ENCODE measurements at places on chromosomes 12 and 14.

GRCh38 chr14:29016050-29016900, 249.7 kb downstream of the FOXG1 start:
- no peak for DNase-seq

DNA sequence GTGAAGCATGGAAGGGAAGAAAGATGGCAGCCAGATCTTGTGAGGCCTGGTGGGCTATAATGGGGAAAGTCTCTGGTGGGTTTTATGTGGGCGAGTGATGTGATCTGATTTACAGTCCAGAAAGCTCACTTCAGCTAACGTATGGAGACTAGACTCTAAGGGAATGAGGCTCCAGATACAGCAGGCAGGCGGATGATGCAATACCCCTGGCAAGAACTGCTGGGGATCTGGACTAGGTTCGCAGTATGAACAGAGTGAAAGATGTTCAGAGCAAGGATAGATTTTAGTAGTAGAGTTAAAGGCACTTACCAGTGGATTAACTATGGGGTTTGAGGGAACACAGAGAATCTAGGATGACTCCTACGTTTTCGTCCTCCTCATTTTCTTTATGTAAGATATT, 253.1 kb downstream of the ANO2 start:
- no peak for DNase-seq

DNA sequence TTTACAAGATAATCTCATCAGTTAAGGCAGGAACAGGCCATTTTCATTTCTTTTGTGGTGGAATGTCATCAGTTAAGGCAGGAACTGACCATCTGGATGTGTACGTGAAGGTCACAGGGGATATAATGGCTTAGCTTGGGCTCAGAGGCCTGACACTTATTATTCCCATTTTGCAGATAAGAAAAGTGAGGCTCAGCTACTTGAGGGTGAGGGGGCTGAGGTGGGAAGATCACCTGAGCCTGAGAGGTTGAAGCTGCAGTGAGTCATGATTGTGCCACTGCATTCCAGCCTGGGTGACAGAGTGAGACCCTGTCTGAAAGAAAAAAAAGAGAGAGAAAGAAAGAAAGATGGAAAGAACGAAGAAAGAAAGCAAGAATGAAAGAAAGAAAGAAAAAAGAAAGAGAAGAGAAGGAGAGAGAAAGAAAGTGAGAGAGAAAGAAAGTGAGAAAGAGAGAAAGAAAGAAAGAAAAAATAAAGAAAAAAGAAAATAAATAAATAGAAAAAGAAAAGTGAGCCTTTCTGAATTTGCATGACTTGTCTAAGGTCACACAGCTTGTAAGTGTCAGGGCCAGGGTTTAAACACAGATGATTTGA, 142.0 kb downstream of the TMEM30B start:
- no peak for DNase-seq

DNA sequence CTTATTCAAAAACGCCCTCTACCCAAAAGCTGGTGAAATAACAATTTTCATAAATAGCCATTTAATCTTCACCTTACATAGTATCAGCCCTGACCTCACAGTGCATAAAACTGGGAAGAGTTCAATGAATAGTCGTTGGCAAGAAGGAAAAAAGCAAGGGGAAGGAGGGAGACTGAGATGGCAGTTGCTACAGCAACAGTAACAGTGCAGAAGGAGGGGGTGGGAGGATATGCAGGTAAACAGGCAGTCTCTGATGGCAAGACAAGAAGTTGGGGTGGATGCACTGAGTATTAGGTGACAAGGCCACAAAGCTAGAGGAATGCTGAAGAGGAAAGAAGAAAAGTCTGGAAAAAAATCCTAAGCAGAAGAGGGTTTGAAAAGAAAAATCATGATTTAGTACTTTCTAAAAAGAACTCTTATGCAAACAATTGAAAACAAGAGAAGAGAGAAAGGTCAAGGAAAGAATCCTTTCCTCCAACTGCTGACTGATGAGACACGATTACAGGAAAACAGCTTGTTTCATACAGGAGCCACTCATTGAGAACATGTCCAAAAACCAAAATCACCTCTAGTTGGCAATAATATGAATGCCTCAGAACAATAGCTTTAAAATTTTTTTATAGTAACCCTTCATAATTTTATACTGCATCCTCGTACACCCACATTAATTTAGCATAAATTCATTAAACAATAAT, 56.0 kb downstream of the DCAF5 start:
- DNase-seq: no peak

- DNase-seq: no peak
Measured at GRCh38 chr12:88960213-88960878, 380.1 kb upstream of the KITLG start.

DNA sequence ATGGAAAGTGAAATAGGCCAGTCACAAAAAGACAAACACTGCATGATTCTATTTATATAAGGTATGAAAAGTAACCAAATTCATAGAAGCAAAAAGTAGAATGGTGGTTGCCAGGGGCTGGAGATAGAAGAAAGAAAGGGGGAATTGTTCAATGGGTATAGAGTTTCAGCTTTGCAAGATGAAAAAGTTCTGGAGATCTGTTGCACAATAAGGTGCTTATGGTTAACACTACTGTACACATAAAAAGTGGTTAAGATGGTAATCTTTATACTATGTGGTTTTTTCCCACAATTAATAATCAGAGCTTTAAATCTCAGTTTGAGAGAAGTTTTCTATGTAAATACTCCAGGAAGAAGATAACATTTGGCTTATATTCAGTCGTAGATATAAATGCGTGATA, 73.4 kb downstream of the SLC38A4 start:
- no peak for DNase-seq

DNA sequence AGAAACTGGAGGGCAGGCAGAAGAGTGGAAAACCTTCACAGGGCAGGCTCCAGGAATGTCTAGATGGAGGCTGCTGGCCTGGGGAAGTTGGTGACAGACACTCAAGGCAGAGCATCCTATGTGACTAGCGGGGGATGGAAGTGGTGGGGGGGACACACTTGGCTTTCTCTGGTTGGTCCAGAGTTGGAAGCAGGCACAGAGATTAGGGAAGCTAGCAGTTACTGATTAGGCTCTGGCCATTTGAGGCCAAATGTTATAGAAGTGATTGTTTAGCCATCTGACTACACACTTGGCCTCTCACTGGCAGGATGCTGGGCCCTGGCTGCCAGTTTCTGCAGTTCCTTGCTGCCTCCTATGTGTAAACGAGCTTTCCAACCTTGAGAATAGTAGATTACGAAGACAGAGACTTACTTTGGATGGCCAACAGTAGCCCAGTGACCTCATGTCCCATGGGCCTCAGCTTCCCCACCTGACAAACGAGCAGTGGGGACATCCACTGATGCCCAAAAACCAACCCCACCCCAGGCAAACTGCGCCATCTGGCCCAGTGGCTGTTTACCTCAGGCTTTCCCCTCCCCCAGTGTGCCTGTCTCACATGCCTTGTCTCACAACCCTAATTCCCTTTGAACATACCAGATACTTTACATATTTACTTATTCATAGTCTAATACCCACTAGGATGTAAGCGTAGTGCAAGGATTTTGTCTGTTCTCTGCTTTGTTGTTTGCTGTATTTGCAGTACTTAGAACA, 102.7 kb downstream of the PAPLN start:
- no peak for DNase-seq

Data from T-helper 2 cell (primary cell).